Neuronal stem cell (in vitro differentiated cells): ENCODE measurements at places on chromosomes 5 and 9.

DNA sequence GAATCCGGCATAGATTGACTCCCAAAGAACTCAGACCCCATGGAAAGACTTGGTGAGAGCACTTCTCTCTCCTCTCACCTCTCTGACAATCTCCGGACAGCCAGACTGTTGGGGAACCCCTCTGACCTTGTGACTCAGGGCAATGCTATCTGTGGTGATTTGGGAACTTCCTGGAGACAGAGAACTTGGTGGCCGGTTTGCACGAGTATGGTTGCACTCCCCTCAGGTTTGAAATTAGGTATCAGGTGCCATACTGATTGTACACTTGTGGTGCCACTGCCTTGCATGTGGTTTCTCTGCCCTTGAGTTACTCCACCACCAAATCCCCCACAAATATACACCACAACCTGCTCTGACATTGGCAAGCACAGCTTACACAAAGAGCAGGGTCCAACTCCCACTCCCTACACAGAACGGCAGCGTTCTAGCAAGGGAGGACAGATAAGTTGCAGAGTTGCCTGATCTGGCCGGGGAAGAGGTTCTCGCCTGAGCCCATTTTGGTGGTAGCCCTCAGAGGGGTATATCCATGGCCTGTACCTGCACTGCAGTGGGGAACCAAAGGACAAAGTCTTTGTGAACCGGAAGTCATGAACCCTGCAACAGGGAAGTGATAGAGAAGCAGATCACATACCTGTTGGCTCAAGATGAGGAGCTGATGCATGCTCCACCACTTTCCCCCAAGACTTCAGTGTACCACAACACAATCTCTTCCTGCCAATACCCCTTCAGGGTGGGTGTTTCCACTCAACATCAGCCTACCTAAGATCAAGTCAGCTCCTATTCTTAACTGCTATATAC is 255.1 kb downstream of the MCTP1 start:
- DNase-seq: no peak

DNA sequence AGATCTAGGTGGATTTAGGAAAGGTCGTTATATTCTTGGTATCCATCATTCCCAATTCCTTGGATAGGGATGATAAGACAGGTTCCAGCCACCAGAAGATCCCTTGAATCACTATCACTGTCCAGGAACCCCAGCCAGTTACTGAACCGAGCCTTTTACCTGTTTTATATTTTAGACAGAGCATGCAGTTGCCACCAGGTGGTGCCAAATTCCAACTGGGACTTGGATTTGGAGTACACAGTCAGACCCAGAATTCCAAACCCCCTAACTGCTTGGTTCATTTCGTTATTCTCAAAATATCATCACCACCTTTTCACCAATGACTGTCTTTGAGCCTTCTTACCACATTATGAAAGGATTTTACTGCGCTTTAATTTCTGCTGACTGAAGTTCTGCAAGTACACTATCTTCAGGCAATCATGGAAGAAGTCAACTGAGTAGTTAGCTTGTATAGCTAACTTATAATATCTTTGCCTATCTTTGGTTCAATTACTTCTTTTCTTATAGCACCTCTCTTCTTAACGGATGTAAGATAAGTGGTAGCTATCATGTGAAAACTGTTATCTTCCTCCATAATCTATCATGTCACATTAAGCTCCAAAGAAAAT is 191.8 kb downstream of the PRR16 start:
- DNase-seq: peak; percentile 4

- DNase-seq: no peak
These were observed 3.1 kb downstream of the RNF44 start for GRCh38 chr5:176533894-176534611.

- DNase-seq: no peak
These were observed 31.3 kb downstream of the FYB1 start for GRCh38 chr5:39187831-39188731.

DNA sequence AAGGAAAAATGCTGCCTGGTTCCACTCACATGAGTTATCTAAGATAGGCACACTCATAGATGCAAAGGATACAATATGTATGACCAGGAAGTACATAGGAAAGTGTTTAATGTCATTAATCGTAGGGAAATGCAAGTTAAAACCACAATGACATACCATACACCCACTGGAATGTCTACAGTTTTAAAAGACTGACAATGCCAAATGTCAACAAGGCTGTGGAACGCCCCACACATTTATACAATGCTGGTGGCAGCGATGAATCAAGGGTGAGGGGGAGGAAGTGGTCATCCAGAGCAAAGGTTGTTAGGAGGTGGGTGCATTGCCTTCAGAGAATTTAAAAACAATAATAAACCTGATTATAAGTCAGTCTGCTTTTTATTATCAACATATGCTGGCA is 437.8 kb downstream of the ARHGEF28 start:
- DNase-seq: no peak

GRCh38 chr9:21996858-21997257 is 2.3 kb downstream of the CDKN2B-AS1 start:
- DNase-seq: no peak

GRCh38 chr9:38337181-38337580 is 55.3 kb upstream of the ALDH1B1 start:
- DNase-seq: no peak

- DNase-seq: no peak
These were observed 920 bp downstream of the LPCAT1 start for GRCh38 chr5:1522601-1523479.

DNA sequence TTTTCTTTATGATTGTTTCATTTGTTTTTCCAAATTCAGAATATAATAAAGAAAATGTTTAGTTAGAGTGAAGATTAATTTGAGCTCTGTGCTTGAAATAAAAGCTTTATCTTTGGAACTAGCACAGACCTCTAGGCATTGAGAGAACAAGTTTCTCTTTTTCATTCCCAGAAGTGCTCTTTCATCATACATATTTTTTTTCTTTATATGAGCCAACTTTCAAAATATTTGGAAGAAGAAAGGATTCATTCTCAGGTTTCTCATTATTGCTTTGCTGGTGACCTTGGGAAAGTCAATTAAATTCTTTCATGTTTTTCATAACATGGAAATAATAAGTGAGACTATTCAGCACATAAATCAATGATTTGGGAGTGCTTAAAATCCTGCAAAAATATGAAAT is 16.8 kb downstream of the CTXN3 start:
- no peak for DNase-seq

- no peak for DNase-seq
These were observed 27.9 kb upstream of the TLE1 start for GRCh38 chr9:81717061-81717746.
